ENCODE measurements at places on chromosomes 7 and 10.

DNA sequence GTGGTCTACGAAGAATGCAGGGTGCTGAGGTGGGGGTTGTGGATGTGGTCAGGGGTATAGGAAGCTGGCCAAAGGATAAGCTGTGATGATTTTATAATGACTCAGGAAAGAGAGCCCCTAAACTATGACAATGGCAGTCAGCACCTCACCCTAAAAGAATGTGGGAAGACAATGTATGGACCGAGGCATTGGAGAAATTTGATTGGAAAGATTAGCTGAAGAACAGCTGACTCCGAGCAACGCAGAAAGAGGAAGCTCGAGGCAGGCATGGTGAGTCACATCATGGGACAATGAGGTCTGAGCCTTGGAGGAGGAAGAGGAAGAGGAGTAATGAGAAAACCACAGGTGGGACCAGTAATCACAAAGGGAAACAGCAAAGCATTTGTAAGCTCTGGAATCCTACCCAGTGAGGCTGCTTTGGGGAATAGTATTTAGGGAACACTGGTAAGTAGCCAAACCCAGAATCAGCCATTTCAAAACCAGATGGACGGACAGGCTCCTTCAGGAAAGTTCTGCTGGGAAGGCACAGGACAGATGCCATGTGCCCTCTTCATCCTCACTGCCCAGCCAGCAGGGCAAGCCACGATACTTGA, 295.4 kb downstream of the PRPF18 start:
- peak; percentile 64 for DNase-seq

DNA sequence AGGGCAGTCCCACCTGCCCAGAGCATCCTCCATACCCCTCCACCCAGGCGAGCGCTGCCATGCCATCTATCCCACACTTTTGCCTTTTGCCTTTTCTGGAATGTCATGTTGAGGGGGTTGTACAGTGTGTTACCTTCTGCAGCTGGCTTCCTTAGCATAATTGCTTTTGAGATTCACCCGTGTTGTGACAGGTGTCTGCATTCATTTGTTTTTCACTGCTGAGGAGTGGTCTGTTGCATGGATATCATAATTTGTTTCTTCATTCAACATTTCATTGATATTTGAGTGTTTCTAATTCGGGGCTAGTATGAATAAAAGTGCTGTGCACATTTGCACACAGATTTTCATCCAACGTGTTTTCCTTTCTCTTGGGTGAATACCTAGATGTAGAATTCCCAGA, 353.9 kb downstream of the PAXIP1 start:
- DNase-seq = no peak

DNA sequence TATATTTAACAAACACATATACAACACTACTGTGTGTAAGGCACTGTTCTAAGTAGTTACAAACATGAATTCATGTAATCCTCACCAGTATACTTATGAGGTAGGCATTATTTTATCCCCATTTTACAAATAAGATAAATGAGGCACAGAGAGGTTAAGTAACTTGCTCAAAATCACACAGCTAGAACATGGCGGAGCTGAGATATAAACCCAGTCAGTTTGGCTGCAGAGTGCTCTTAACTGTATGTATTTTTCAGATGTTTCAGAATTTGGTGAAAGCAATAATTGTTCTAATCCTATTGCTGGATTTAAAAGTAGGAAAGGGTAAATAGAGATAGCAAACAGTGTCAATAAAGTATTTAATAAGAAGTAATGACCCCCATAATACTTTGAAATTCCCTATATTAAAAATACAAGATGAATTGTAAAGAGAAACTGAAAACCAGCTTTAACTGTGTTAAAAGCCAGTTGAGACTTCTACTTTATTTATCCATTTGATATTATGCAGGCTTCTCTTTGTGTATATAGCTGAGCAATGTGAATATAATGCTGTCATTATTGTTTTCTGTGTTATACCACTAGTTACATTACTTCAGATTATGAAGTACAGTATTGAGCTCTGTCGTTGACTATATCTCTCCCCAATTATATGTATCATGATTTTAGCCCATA, 32.3 kb upstream of the RPA3 start:
- no peak for DNase-seq

GRCh38 chr10:44035474-44036197, 349.3 kb downstream of the CXCL12 start:
- no peak for DNase-seq

GRCh38 chr7:128110641-128111364, 79.6 kb upstream of the LRRC4 start:
- DNase-seq = no peak
